NCI-H1105 (cell line): ENCODE measurements at places on chromosomes 7 and 10.

- no peak for DNase-seq
These were observed 188.2 kb downstream of the LRMDA start for GRCh38 chr10:75619635-75620034.

- DNase-seq = no peak
These were observed 15.6 kb downstream of the CUBN start for GRCh38 chr10:17113889-17114540.

DNA sequence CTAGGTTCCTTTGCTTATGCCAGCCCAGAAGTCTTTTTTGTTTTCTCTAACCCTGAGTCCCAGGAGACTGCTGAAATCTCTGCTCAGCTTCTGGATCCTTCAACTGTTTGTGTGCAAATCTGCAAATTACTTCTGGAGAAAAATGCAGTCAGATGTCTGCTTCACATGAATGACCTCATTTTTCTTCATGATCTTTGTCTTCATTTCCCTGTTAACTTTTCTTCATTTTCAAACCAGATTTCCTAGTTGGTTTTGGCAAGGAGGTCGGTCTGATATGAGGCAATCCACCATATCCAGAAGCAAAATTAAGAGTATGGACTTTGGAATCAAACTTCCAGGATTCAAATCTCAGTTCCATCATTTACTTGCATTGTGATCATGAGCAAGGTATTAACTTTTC is 66.8 kb downstream of the ZNF503 start:
- no peak for DNase-seq

- DNase-seq = no peak
These were observed 5.3 kb upstream of the PILRA start for GRCh38 chr7:100367676-100368613.

GRCh38 chr10:120387326-120387725 is 69.7 kb upstream of the PLPP4 start:
- DNase-seq = no peak
